ENCODE measurements at places on chromosomes 3 and 15. TPM values are rescaled to one million over a fixed set of nuclear protein-coding genes. Genes with fewer than 3 reads are reported as not detected.

Gene MORC1
- total RNA-seq, result not detected

Gene CPLX3
- 0.07 TPM for total RNA-seq

Gene STRIT1
- total RNA-seq, result not detected

Gene AADAC
- total RNA-seq, result 14.2 TPM

Gene ZIC4
- not detected for total RNA-seq

Gene HRH1
- 9.8 TPM for total RNA-seq

Gene DLG1
- 19.3 TPM for total RNA-seq

Gene SLC9C1
- not detected for total RNA-seq

Gene BFSP2
- total RNA-seq, result not detected

Data from A549 treated with GW870086 at 1 μM for 4 hours (cell line).